ENCODE measurements at places on chromosomes 1 and 21.

DNA sequence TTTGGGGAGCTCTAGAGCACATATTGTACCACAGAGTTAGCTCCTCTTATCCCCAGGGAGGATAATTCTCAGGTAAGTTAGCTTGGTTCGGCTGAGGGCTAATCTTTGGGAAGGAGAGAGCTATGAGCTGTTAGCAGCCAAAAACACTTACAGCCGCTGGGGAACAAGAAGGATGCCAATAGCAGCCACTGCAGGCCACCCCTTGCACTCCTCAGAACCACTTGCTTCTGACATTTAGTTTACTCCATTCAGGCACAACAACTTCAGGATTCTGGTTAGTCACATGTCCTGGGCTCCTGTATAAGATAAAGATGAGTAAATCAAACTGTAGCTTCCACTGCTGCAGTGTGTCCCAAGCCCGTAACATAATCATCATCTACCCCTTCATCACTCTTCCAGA lies 212.6 kb upstream of the ADGRL2 start:
- DNase-seq, result no peak

- DNase-seq, result no peak
Observed at GRCh38 chr1:211338224-211338620, 11.6 kb downstream of the TRAF5 start.

DNA sequence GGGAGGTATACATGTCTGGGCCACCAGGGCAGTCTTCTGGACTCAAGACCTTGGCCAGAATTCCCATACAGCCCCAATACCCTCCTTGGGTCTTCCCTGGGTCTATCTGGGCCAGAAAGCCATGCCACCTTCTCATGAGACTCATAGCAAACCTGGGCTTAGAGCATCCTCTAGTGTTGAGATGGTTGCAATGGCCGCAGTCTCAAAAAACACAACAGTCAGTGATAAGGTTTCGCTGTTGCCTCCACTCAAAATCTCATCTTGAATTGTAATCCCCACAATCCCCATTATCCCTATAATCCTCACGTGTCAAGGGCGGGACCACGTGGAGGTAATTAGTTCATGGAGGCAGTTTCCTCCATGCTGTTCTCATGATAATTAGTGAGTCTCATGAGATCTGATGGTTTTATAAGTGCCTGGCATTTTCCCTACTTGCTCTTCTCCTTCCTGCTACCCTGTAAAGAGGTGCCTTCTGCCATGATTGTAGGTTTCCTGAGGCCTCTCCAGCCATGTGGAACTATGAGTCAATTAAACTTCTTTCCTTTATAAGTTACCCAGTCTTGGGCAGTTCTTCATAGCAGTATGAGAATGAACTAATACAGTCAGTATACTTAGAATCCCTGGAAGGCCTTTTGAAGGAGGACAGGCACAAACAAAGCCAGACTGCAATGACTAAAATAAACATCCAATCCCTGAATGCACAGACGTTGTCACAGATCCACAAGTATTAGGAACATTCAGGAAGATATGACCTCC lies 77.0 kb downstream of the CTH start:
- no peak for DNase-seq

- no peak for DNase-seq
Observed at GRCh38 chr1:85490270-85490985, 25.5 kb upstream of the DDAH1 start.

DNA sequence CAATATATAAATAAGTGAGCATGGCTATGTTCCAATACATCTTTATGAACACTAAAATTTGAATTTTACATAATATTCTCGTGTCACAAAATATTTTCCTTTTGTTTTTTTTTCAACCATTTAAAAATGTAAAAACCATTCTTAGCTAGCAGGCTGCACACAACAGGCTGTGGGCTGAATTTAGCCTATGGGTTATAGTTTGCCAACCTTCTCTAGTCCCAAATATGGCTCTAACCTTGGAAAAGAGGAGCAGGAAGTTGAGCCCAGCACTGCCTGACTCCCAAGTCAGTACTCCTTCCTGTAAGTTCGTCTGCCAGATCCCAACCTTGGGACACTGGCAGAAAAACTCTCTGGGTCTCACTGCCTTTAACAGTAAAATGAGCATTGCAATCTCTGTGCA lies 13.4 kb downstream of the C1QB start:
- no peak for DNase-seq

- DNase-seq, result no peak
Observed at GRCh38 chr1:248825573-248825908, 174 bp downstream of the SH3BP5L start.

- DNase-seq, result no peak
Observed at GRCh38 chr1:119917304-119918055, 21.2 kb upstream of the ADAM30 start.

DNA sequence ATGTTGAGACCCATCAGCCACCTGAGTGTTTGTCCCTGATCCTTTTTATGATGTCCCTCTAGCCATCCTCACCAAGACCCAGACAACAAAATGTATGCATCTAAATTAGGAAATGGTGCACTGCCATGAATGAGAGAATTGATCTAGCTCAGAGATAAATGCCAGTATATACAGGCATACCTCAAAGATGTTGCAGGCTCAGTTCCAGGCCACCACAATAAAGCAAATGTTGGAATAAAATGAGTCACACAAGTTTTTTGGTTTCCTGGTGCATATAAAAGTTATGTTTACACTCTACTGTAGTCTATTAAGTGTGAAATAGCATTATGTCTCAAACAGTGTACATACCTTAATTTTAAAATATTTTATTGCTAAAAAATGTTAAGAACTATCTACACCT lies 63.9 kb downstream of the CHIA start:
- DNase-seq, result no peak

- no peak for DNase-seq
Observed at GRCh38 chr1:225544263-225544662, 108.7 kb downstream of the ENAH start.

DNA sequence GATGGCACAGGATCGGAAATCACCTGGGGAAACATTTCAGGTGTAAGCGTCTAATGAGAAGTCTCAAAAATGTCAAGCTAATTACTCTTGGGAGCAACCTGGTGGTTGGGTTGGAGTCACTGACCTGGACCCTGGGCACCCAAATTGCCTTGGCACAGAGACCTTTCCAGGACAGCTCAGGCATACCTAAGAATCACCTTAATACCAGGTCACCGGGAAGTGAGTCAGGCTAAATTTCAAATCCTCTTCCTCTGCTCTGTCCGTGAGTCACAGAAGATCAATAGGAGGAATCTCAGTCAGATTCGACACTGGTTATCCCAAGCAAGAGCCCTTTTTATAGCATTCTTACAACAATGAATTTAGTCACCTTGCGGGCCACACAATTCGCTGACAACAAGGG lies 179.6 kb upstream of the CAMK1G start:
- no peak for DNase-seq

- DNase-seq, result no peak
Observed at GRCh38 chr1:156177919-156178654, 15.8 kb upstream of the SLC25A44 start.

DNA sequence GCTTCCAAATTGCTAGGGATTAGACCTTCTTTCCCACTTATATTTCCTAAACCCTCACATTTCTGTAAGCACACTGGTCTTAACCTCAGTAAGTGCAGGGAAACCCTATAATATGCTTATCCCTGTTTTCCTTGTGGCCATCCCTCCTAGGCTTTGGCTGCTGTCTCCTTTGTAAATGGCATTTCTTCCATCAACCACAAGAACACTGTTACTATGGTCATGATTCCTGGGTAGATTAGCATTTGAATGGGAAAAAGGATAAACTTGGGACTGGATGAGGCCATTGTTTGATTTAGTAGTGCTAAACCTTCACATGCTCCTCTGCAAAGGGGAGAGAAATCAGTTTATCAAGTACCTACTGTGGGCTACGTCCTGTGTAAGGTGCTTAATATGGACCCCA lies 16.2 kb upstream of the AGO3 start:
- no peak for DNase-seq

GRCh38 chr21:27040738-27041469 lies 74.0 kb upstream of the ADAMTS5 start:
- no peak for DNase-seq

DNA sequence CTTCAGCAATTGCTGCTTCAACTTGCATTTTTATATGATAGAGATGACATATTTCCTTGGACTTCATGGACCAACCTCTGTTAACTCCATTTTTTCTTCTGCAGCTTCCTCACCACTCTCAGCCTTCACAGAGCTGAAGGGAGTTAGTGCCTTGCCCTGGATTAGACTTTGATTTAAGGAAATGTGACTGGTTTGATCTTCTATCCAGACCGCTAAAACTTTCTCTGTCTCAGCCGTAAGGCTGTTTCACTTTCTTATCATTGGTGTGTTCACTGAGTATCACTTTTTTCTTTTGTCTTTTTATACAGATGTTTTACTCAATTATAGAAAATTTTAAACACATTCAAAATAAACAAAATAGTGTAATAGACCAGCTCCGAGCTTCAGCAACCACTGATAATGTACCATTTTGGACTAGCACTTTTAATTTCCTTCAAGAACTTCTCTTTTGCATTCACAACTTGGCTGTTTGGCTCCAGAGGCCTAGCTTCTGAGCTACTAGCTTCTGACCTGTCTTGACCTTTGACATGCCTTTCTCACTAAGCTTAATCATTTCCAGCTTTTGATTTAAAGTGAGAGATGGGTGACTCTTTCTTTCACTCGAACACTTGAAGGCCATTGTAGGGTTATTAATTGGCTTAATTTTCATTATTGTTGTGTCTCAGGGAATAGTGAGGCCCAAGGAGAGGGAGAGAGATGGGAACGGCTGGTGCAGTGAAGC lies 9.3 kb downstream of the NEK7 start:
- DNase-seq, result no peak

- DNase-seq, result no peak
Observed at GRCh38 chr1:221031458-221032203, 152.4 kb downstream of the HLX start.

DNA sequence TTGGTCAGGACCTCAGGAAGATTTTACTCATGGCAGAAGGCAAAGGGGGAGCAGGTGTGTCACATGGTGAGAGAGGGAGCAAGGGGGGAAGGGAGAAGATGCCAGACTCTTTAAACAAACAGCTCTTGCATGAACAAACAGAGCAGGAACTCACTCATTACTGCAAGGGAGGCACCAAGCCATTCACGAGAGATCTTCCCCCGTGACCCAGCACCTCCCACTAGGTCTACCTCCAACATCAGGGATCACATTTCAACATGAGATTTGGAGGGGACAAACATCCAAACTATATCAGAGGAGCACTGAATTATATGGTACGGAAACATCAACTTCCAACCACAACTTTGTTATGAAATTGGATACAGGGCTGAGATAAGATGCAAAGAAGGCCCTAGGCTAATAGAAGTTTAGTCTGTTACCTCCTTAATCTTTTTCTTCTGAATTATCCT lies 164.9 kb downstream of the ST6GALNAC3 start:
- DNase-seq, result no peak

GRCh38 chr21:38327984-38328383 lies 71.2 kb downstream of the KCNJ15 start:
- no peak for DNase-seq

DNA sequence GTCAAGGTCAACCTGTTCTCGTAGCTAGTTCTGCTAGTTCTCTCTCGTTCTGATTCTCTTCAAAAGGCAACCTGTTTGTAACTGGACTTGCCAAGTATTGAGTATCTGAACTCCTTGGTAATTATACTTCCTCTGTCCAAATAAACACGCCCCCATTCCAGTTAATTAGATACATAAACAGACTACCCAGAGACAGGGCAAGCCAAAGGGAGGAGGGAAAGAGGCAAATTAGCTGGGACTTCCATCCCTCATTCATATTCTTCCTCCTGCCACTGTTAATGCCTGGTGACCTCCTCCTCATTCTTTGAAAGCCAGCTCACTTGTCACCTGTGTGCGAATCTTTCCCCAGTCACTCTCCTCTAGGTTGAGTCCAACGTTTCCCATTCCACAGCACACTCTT lies 62.9 kb downstream of the LPAR3 start:
- no peak for DNase-seq

DNA sequence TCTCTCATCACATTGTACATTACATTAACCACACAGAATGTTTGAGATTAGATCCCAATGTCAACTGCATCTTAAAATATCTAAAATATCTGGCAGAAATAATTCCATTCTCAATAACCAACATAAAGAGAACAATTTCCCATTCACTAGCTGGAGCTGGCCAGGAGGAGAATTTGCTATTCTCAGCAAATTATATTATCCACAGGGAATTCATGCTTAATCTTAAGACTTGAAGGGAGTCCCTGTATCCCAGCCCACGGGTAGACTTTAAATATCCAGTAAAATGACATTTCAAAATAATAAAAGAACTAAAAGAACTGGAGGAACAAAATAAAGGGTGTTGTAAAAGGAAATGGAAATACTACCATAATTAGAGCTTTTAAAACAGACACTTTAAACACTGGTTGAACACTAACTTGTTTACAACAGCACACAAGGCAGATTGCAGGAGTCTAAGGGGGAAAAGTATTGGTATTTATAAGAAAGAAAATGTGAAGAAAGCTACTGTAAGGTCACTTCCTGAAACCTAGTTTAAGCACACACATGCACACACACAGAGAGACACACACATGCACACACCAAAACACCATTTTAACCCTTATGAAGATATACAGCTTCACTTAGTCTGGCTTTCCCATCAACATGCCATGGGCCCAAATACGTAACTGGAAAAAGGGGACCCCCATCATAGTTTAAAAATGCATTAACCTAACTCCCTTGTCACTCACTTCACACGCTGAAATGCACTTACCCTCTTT lies 107.0 kb downstream of the PTPN14 start:
- no peak for DNase-seq

DNA sequence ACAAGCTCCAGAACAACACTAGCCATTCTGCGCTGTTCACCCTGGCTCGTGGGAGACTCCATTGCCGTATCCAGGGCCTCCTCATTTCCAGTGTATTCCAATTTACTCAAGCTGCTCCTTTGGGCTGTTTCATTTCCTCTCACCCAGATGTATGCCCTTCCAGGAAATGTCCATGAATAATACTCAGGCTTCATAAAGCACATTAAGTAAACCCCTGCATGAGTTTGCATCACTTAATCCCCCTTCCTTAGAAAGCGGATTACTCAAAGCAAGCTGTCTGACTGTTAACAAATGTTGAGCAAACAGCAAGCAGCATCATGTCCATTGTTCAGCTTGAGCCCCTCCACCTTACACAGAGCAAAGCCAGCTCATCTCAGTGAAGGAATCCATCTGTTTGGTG lies 403.6 kb upstream of the PBX1 start:
- DNase-seq, result no peak

- DNase-seq, result no peak
Observed at GRCh38 chr1:115953180-115953579, 23.1 kb upstream of the SLC22A15 start.

DNA sequence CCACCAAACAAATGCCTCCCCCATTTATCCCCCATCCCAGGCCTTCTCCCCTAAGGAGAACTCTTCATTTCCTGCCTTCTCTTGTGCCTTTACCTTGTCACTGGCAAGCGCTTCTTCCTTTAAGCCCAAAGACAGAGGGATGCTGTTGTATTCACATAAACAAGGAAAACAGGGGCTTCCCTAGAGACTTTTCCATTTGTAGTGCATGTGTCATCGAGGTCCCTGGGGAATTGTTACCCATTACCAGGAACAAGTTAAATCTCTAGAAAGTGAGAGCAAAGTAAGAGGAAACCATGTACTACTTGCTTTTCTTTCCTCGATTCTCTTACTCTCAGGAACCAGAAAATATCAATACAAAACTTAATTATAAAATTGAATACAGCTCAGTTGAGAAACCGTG lies 114.4 kb upstream of the DPT start:
- DNase-seq, result no peak

Data from breast epithelium (tissue), 4 donors.